Lower lobe of right lung (tissue), 2 donors: ENCODE measurements at places on chromosomes 5 and 9. TPM values are rescaled to one million over a fixed set of nuclear protein-coding genes. Genes with fewer than 3 reads are reported as not detected.

- H3K4me3 ChIP-seq, result no peak overlapping the region
- H3K27me3 ChIP-seq, result no peaks in the 10 kb centered on the region
- H3K27ac ChIP-seq, result no peak overlapping the region
- H3K4me1 ChIP-seq, result no peaks in the 10 kb centered on the region
- no peak for DNase-seq
Observed at GRCh38 chr5:20536341-20536740, 548.3 kb upstream of the CDH18 start.

DNA sequence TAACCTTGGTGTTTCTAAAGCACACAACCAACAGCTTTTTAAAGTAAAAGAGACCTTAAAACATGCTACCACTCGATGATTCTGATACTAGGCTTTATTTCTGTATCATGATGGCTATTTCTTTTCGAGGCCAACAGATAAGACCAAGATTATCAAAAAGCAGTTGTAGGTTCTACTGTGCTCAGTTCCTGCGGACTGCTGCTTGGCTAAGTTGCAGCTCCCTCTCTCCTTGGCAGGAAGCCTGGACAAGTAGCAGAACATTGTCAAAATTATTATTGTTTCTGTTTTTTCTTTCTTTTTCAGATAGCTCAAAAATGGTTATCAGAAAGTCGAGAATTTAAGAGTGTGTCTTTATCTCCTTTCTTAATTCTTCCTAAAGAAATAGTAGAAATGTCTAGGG lies 607.6 kb downstream of the PTPRD start:
- H3K36me3 ChIP-seq, result no peaks in the 10 kb centered on the region
- H3K27me3 ChIP-seq, result no peaks in the 10 kb centered on the region
- no peak for DNase-seq
- H3K27ac ChIP-seq, result no peak overlapping the region
- H3K4me3 ChIP-seq, result no peak overlapping the region

DNA sequence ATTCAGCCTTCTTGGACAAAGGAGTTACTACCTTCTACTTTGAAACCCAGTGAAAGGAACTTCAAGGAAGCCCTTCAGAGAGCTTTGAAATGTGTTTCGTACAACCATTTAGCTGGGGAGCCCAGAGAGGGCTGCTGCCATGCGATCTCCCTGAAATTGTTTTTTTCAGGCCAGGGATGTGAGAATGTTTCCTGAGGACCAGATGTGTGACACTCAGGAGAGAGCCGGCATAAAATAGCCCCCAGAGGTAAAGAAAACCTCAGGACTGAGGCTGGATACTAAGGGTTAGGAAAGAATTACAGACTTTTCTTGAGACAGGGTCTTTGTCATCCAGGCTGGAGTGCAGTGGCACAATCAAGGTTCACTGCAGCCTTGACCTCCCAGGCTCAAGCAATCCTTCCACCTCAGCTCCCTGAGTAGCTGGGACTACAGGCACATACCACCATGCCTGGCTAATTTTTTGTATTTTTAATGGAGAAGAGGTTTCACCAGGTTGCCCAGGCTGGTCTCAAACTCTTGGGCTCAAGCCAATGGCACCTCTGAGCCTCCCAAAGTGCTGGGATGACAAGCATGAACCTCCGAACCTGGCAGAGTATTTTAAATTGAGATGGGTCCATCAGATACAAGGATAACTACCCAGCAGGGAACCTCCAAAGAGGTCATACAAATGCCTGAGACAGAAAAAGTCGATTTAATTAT lies 8.4 kb downstream of the RPL37 start:
- no peak overlapping the region for H3K4me3 ChIP-seq
- H3K27ac ChIP-seq, result no peak overlapping the region

GRCh38 chr9:94922098-94922607 lies 195.7 kb downstream of the AOPEP start:
- H3K4me3 ChIP-seq, result no peak overlapping the region
- peak; percentile 71 for DNase-seq
- peak overlapping the region; percentile 83 for H3K27ac ChIP-seq
- peaks cover 62% of the 10 kb centered on the region for H3K4me1 ChIP-seq

DNA sequence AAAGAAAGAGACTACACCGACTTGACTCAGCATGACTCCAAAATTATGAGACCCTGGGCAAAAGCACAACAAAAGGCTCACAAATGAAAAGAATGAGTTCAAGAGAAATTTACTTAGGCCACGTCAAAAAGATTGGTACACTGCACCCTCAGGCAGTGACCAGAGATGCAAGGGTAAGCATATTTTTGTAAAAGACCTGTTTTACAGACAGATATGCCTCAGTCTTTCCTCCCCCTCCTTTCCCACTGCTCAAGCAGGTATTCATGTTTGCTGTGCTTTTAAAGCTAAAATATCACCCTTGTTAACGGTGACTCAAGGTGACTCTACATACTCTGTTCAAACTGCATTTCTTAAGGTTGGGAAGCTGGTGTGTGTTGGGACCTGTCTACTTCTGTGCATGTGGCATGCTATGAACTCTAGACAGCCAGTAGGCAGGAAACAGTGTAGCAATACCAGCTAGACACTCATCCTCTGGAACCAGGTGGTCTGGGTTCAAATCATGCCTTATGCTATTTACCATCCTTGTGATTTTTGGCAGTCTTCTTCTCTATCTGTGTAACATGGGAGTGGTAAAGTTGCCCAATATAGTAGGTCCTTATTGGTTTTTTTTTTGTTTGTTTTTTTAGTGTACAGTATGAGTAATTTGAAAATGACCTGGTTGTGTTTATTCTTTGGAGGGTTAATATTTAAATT lies 98.7 kb downstream of the TLE4 start:
- H3K4me1 ChIP-seq, result peaks cover 18% of the 10 kb centered on the region
- H3K27me3 ChIP-seq, result no peaks in the 10 kb centered on the region
- H3K4me3 ChIP-seq, result no peak overlapping the region
- DNase-seq, result no peak

- no peaks in the 10 kb centered on the region for H3K27me3 ChIP-seq
- no peak overlapping the region for H3K27ac ChIP-seq
- no peak overlapping the region for H3K4me3 ChIP-seq
- peaks cover 28% of the 10 kb centered on the region for H3K4me1 ChIP-seq
- DNase-seq, result no peak
Observed at GRCh38 chr9:70559102-70559501, 144.6 kb upstream of the KLF9 start.

DNA sequence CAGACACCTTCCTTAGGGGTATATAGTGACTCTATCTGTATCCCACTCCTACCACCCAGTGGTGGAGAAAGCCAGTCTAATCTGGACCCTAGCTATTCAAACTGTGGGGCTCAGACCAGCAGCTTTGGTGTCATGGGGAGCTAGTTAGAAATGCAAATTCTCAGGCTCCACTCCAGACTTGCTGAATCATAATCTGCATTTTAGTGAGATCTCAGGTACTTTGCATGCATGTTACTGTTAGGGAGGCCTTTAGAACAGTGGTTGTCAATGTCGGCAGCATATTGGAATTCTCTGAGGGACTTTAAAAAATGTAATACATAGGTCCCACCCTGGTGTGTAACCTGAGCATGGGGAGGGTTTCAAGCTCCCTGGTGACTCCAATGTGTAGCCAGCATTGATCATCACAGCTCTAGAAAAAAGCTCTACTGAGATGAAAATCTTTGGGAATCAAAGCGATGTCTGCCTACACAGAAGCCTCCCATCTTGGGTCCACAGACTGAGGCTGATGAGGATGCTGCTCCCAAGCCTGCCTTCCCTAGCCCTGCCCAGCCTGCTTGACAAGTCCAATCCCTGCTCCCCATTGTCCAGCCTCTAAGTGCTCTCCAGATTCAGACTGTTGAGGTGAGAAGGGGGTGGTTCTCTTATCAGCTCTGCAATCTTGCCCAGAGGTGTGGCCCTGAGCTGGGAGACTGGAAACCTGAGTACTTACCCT lies 11.9 kb upstream of the GM2A start:
- no peak overlapping the region for H3K27ac ChIP-seq
- no peaks in the 10 kb centered on the region for H3K27me3 ChIP-seq
- no peak overlapping the region for H3K4me3 ChIP-seq

Gene OTULINL
- total RNA-seq, result 79.3 TPM
